ENCODE measurements at places on chromosomes 13 and 19.

DNA sequence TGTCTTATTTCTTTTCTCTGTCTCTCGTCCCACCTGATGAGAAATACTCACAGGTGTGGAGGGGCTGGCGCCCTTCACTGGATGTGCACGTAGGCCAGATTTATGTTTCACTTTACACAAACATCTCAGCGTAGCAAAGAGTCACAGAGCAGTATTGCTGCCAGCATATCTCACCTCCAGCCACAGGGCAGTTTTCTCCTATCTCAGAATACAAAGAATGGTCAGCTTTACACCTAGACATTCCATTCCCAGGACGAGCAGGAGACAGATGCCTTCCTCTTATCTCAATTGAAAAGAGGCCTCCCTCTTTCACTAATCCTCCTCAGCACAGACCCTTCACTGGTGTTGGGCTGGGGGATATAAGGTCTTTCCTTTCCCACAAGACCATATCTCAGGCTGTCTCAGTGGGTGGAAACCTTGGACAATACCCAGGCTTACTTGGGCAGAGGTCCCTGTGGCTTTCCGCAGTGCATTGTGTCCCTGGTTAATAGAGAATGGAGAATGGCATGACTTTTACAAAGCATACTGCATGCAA, 7.2 kb upstream of the ZNF611 start:
- no peak for DNase-seq

GRCh38 chr13:43153436-43154090, 130.2 kb downstream of the DNAJC15 start:
- DNase-seq, result no peak

DNA sequence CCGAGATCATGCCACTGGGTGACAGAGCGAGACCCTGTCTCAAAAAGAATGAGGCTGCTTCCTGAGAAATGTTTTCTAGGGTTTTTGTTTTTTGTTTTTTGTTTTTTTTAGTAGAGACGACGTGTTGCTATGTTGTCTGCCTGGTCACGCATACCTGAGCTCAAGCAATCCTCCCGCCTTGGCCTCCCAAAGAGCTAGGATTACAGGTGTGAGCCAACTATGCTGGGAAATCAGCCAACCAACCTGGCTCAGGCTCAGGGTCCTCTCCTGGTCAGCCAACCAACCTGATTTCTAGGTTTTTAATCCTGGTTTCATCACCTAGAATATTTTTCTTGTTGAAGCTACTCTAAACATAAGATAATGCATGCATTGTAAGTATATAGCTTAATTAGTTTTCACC, 7.8 kb downstream of the DHX34 start:
- no peak for DNase-seq

DNA sequence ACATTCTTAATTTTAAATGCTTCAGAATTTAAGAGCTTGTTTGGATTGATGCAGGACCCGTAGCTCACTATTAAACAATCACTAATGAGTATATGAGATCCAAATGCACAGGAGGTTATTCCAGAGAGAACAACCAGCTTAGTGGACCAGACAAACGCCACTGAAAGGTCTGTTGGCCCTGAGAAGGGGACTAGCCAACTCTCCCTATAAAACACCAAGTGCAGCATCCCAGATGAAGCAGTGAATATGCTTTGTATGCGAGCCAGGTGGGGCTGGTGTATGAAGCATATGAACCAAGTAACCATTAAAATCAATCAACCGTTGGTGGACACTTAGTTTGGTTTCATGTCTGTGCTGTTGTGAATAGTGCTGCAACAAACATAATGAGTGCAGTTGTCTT, 9.8 kb upstream of the LILRB1 start:
- DNase-seq, result no peak

- DNase-seq, result no peak
Measured at GRCh38 chr19:38152461-38153379, 71.3 kb downstream of the DPF1 start.

DNA sequence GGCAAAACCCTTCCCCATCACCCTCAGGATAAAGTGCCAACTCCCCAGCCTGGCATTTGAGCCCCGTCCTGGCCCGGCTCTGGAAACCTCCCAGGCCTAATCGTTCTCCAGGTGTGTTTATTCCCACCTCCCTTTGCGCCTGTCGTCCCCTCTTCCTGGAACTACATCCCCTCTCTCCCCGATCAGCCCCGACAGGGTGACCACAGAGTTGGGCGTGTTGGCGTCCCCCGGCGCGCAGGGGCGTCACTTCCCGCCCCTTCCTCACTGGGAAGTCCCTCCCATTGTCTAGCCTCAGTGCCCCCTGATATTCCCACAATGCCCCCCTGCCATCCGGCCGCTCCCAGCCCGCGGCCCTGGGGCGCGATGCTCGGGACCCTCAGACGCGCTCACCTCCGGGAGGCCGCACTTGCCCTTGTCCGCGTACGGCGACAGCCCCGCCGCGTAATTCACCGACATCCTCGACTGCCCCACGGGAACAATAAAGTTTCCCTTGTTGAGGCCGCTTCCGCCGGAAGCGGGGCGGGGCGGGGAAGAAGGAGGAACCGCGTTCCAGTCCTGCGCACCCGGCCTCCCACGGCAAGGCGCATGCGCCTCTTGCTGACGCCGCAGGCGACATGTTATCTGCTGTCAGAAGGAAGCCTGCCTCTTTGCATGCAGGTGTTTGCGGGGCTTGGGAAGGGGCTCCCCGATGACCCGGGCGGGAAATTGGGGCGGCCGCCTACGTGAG, at the start of the genes ANKRD24 and SIRT6:
Gene ANKRD24, plus strand, starts transcription at position 606 of the 727 bp plus-strand sequence. CDS start 3,737 bp downstream, outside the sequence.
Gene SIRT6, minus strand, starts transcription at position 480 of the 727 bp plus-strand sequence. Its CDS starts 24 bp downstream, at position 456.
- DNase-seq, result peak; percentile 87

All from stimulated activated CD8-positive, alpha-beta memory T cell treated with anti-CD3 and anti-CD28 coated beads, Interleukin-4, amount 100 ng/mL, for 1 hour (primary cell).